ENCODE measurements at places on chromosomes 3 and 15. TPM values are rescaled to one million over a fixed set of nuclear protein-coding genes. Genes with fewer than 3 reads are reported as not detected.

DNA sequence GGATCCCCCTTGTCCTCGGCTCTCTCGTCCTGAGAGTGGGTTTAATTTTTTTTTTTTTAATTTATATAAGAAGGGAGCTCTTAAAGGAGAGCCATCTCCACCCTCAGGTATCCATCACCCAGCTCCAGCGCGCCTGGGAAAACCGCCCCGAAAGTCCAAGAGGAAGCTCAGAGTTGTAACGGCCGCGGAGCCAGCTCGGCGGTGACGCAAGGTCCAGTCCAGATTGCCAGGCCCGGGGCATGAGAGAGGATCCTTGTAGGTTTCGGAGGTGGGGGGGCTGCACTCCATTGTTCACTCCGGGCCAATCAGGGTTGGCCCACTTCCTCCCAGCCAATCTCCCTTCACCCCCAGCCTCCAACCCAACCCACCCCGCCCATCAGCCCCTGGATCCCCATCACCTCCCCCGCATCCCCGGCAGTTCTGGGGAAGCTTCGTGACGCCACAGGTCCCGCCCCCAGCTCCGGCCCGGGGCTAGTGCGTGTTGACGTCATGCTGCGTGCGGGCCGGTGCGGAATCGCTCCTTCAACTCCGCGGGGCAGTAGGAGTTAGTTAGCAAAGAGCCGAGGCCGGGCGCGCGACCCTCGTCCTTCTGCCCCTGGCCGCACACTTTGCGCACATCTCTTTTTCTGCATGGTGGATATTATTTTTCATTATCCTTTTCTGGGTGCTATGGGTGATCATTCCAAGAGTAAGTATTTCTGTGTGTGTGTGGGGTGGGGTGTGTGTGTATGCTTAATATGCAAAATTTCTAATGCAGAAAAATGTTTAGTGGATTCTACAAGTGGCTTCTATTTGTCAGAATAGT lies at the start of gene ISL2:
Gene ISL2 (plus strand): TSS at position 520 of the 805 bp plus-strand sequence. CDS start 111 bp downstream, at position 631.
- peak; percentile 92 for DNase-seq

DNA sequence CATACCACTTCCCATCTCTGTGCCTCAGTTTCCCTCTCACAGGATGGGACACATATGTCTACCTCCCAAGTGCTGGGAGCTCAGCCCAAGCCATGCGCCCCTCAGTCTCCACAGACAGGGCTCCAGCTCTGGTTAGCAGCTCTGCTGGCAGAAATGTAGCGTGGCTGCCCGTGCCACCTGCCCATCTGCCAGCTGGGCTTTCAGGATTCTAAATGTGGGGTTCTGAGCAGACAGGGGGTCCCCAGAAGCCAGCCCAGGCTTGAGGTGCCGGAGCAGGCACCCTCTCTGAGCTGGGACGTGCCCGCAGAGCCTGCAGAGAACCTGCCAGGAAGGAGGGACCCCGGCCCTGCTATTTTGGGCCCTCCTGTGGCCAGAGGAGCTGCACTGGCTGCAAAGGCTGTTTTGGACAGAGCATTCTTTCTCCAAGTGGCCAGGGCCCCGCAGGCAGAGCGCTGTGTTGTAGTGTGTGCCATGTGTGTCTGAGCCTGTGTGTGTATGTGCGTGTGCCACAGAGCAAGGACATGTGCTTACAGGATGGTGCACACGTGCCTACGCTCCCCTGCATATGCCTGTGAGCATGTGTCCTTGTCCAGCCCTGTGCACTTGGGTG lies 31.7 kb downstream of the PSTPIP1 start:
- no peak for DNase-seq

GRCh38 chr15:69673291-69673881 lies 220.8 kb downstream of the RPLP1 start:
- no peak for DNase-seq

C3orf22 gene
- not detected for polyA plus RNA-seq

ATP10A gene
- 3.9 TPM for polyA plus RNA-seq

DNA sequence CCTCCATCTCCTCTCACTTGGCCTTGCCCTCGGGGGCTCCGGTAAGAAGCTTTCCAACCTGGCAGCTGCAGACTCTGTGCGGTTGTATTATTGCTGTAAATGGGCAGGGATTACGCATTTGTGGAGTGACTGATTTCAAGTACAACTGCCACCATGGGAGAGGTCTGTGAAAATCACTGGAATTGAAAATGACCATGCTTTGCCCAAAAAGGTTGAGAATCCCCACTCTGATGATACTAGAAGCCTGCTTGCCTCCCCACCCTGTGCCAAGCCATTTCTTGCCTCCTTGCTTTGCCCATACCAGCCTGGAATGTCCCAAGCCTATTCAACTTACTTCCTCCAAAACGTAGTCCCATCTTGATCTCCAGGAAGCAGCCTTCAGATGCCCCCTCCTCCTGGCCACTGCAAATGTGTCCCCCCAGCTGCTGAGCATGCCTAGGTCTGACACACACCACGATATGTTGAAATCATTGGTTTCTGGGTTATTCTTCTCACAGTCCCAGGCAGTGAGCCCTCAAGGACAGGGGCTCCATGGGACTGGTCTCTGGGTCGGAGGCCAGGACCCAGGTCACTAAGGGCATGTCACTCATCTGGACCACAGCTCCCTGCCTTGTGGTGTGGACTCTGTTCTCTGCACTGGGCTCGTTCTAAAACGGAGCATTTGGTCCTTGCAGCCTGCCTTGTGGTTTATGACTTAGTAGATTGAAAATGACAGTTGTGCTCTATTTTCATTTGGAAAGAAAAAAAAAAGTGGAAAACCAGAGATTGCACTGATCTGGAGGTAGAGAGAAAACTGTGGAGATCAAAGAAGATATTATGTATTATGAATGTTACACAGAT lies 42.9 kb downstream of the SMAD3 start:
- DNase-seq, result no peak

PPP2R3A gene
- polyA plus RNA-seq, result 26.6 TPM

CRYGS gene
- polyA plus RNA-seq, result 2.0 TPM

DNA sequence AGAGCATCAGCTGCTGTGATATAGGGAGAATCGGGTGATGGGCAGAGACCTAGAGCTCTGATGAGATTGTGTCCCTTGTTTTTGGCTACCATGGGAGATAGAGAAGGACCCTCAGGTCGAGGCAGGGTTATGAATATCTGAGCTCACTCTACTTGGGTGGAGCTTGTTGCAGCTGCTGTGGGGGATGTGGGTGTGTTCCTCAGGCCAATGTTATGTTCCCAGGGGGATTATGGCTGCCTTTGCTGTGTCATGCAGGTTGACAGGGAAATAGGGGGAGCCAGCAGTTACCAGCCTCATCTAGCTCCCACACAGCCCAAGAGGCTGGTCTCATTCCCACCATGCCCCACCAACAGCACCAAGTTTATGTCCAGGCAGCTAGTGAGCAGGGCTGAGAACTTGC lies 131.5 kb downstream of the TRIM42 start:
- no peak for DNase-seq

DNA sequence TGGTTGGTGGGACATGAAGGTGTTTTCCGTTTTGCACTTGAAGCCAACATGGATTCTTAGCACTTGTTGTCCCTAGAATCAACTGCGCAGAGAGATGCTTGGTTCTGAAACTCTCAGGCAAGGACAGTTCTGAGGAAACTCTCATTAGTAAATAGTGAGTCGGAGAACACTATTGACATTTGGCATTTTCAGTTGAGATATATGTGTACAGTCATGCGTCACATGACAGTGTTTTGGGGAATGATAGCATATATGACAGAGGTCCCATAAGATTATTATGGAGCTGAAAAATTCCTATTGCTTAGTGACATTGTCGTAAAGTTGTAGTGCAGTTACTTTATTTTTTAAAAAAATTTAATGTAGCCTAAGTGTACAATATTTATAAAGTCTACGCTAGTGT lies 5.8 kb downstream of the APBA2 start:
- DNase-seq, result no peak

ZNF80 gene
- polyA plus RNA-seq, result not detected

- no peak for DNase-seq
Measured at GRCh38 chr15:66840615-66841390, 138.8 kb downstream of the SMAD6 start.

DNA sequence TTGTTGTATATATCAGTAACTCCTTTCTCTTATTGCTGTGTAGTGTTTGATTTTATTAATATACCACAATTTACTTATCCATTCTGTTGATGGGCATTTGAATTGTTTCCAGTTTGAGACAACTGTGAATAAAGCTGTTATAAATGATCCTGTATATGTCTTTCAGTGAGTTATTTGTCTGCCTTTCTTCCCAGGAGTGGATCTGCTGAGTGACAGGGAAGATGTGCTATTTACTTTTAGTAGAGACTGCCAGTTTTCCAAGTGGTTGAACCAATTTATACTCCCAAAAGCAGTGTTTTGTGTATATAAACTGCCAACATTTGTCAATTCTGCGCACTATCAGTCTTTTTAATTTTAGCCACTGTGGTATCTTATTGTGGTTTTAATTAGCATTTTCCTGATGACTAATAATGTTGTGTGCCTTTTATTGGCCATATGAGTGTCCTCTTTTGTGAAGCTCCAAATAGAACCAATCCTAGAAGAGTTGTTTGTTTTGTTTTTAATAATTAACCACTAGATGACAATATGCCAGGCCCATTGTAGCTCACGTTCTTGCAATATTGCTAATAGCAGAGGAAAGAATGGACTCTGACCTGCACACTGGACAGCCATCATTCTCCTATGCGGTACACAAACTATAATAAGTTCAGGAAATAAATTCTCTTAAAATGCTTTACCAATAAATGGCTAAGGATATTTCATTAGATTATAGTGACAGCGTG lies 25.3 kb downstream of the TRANK1 start:
- DNase-seq, result no peak

SLC35G2 gene
- 13.3 TPM for polyA plus RNA-seq

GRCh38 chr15:68666120-68666811 lies 87.5 kb downstream of the CORO2B start:
- no peak for DNase-seq

- DNase-seq, result no peak
Measured at GRCh38 chr3:177213801-177214535, 16.7 kb upstream of the TBL1XR1 start.

DNA sequence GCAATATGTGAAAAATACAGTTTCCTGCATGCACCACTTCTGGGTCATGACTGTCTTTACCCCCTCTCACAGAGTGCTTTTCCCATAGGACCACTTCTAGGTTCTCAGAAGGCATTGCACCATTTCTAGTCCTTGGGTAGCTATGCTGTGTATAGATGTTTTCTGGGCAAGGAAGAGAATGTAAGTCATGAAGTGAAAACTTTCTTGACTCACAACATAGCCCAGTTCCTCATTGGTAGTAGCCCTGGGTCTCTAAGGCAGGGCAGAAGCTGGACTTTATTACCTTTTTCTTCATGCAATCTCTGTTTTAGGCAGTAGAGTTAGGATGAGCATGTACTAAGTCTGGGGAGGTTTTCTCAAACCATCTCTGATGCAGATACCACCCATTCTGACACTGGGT lies 203.1 kb downstream of the EPHB1 start:
- no peak for DNase-seq

FBXO40 gene
- polyA plus RNA-seq, result not detected
